ENCODE measurements at places on chromosomes 3 and 15.

GRCh38 chr3:56322862-56323261, 145.4 kb downstream of the ERC2 start:
- no peak for DNase-seq

DNA sequence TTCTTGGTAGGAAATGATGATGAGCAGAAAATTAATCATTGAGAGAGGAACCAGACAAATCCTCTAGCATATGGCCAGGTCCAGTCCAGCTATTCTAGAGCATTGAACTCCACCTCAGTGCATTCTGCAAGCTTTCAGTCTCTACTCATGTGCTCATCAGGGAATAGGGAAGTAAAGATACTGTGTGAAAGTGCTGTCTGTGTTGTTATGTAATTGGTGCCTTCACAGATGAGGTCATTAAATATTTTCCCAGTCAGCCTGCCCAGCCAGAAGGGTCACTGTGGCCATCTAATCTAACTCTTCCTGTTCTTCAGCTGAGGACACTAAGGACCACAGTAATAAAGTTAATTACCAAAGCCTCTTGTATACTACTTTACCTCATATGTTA, 28.2 kb downstream of the C3orf62 start:
- DNase-seq = no peak

GRCh38 chr3:6351752-6352151, 509.2 kb upstream of the GRM7 start:
- DNase-seq = no peak

DNA sequence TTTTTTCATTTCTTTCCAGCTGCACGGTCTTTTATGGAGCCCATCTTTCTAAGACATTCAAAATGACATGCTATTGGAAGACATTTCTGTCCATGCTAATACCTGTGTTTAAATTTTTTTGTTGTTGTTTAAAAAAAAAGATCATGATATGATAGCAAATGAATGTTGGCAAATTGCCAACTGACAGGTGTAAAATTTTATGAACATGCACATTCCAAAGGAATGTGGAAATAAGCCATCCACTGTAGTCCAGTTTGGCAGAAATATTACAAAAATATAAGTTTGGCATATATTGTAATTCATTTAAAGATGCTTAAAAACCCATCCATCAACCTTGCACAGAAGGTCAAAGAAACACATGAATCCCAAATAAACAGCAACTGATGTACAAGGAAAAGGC, 75.6 kb upstream of the WNT5A start:
- DNase-seq = no peak

GRCh38 chr3:197222937-197223370, 75.5 kb downstream of the DLG1 start:
- DNase-seq = no peak

Data from T-helper 22 cell (primary cell).